GM23338 (cell line): ENCODE measurements at places on chromosomes 7 and 10.

- no peak for DNase-seq
These were observed 373.6 kb downstream of the BBS9 start for GRCh38 chr7:33503014-33503413.

GRCh38 chr10:44464503-44464902 lies 79.6 kb upstream of the CXCL12 start:
- DNase-seq = no peak

- DNase-seq = no peak
These were observed 29.3 kb downstream of the TNS3 start for GRCh38 chr7:47552621-47553020.

DNA sequence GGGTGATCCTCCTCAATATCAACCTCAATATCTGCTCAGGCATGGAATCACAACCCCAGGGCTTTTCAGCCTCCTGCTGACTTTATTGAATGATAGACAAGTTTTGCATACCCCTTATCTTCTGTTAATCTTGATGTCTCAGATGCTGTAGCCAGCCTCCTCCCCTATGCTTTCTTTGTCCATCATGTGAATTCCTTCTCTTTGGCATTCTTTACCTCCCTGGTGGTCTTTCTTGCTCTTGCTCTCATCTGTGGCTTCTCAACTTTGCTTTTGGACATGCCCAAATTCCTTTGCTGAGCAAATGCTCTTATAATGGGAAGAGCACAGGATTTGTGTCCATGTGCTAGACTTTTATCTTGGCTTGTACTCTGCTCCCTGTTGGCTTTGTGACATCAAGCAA lies 73.4 kb upstream of the FAM13C start:
- peak; percentile 4 for DNase-seq

GRCh38 chr10:72277340-72277995 lies 3.7 kb downstream of the DDIT4 start:
- DNase-seq = peak; percentile 12

DNA sequence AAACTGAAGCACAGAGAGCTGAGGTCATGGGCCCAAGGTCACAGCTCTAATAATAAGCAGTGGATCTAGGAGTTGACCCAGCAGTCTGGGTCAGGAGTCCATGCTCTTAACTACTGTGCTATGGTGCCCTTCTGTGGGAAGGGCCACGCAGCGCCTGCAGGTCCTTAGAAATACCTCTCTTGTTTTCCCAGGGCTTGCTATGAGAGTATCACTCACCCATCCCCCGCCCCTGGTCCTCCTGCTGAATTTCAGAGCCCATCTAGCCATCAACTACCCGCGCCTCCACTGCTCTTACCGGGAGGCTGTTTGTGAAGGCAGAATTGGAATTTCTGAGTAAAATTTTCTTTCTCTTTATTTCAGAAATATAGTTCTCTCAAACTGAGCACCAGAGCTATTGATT lies 27.3 kb upstream of the CRHR2 start:
- peak; percentile 86 for DNase-seq

DNA sequence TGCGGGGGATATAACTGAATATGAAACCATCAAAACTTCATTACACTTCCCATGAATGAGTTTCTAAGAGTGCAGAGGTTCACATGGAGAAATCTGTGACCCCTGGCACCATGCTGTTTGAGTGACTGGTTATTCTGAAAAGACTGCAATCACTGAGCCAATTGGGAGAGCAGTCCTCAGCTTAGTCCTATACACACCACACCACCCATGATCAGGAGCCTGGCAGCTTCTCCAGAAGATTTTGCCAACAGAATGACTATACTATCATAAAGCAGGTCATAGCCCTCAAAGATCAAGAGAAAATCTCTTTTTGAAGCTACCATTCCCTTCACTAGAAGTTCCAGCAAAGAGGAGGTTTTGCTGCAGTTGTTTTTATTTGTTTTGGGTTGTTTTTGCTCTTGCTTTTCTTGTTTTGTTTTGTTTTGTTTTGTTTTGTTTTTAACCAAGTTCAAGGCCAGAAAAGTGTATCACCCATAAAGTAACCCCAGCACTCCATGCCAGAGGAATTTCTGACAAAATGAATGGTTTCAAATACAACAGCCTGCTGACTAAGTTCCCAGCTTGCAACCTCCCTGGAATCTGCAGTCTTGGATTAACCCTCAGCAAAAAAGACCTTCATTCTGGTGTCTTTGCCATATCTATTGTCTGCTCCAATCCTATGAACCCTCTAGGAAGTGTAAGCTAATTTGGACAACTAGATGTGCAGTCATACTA lies 19.7 kb upstream of the HGF start:
- no peak for DNase-seq

- DNase-seq = no peak
These were observed 25.3 kb downstream of the EPHB4 start for GRCh38 chr7:100801833-100802568.

DNA sequence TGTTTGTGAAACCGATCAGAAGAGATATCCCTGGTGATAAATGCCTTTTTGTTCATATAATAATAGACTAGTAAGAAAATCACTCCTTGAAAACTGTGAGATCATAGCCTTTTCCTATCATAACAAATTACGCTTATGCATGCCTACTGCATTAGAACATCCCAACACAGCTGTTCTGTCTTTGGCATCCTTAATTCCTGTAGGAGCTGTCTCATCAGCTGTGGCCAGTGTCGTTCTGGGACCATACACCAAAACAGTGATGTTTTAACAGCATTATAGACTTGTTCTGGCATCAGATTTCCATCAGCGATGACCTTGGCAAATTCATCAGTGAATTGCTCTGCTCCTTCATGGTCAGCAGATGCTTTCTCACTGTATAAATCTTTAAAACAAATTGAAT lies 423.6 kb upstream of the LRGUK start:
- DNase-seq = no peak

- DNase-seq = peak; percentile 74
These were observed 108.4 kb upstream of the BTBD16 start for GRCh38 chr10:122162671-122163173.

DNA sequence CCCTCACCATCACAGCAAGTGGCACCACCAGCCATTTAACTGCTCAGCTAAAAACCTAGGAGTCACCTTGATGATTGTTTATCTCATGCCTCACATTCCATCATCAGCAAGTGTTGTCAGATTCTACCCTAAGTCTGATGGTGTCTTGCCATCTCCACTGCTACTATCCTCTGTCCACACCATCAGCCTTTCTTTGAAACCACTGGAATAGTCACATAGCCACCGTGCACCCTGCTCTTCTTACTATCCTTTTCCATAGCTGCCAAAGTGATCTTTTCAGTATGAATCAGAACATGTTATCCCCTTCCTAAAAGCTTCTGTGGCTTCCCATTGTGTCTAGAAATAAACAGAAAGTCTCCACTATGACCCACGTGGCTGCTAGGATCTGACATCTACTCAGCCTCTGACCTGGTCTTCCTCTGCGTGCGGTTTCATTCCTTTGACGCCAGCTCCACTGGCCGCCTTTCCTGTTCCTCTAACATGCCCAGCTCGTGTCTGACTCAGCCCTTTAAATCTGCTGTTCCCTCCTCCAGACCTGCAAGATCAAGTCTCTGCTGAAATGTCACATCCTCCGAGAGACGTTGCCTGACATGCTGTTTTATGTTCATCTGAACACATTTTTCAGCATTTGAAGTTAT lies 16.5 kb upstream of the CHN2 start:
- DNase-seq = no peak

DNA sequence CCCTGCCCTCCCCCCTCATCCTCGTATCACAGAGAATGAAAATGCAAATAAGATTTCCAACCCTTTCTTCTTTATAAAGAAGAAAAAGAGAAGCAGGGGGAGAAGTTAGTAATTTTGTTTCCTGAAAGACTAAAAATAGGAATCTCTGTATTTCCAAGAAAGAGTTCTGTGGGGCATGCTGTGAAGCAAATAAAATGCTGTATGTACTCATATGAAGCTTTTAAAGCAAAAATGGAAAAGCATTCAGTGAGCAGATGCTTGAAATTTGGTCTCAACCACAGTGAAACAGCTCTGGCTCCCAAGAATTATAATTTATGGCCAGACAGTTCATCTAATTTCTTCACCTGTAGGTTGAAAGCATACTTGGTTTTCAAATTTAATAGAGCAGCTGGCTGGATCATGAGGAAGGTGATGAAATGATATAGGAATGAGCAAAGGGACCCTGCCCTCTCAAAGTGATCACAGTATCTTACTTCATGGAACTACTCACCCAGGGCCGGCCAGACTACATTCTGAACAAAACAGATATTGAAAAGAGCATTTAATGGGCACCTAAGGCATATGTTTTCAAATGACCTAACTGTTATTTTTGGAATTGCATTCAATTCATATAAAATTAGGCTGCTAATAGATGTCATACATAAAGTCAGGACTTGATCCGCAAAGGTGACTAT lies 31.4 kb downstream of the SVIL start:
- DNase-seq = no peak

DNA sequence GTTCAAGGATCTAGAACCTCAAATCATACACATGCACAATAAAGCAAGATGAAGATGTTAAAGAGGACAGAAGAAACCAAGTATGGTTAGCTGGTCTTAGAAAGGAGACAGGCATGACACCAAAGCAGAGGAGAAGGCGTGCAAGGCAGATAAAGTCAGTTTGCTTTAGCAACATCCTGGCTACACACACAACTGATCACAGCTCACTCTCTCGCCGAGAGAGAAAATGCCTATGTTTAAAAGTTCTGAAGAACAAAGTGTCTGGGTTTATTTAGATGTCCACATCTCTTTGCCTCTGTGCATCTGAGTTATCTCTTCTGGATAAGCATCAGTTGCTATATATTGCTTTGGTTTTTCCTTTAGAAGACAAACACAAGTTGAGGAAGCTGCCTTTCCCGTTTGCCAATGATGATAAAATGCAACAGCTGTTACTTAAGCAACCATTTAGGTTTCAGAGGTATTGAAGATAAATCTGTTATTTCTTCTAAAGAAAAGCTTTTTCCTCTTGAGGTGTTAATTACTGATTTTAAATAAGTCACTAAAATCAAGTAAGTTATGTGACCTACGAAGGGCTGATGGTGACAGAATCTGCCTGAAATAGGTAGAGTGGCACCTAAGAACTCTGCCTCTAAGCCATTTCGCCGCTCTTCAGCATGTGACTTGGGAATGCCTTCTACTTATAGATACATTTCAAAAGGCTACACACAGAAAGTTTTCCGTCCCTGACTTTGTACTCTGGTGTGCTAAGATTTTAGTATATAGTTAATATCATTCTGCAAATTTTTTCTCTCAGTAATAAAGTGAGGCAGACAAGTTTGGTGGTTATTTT lies 146.2 kb upstream of the ASAH2 start:
- no peak for DNase-seq

DNA sequence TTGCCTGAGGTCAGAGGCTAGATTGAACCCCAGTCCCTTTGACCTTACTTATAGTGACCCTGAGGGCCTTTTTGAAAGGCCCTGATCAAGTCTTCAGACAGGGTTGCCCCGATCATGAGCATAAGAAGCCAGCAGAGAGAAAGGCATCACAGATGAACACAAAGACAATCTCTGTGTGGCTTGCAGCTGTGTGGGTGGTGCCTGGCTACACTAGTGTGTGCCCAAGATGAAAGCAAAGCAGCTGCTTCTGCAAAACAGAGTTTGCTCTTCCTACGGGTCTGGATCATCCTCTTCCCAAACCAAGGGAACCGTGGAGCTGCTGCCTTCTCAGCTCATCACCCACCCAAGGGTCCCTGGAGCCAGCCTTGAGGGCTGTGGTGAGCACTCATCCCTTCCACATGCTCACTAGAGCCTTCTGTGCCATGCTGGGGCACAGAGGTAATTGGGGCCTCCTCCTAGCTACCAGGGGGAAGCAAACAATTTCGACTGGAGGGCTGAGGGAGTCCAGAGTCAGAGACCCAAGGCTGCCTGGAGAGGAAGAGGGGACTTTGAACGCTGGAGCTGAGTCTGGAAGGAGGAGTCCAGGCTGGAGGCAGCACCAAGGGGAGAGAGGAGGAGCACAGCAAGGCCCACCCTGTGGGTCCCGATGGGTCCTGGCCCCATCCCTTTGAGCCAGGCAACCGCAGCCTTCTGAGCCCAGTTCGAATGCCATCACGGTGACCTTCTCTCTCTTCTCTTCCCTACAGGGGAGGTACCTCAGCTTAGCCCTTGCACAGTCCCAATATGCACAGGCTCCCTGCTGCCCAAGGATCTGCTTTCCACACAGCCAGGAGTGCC lies 42.3 kb downstream of the ANTXRL start:
- DNase-seq = no peak

- no peak for DNase-seq
These were observed 6.7 kb downstream of the OTUD1 start for GRCh38 chr10:23445591-23445990.

- DNase-seq = no peak
These were observed 1.7 kb downstream of the ATAD1 start for GRCh38 chr10:87816163-87816897.

- DNase-seq = no peak
These were observed 13.7 kb downstream of the CISD1 start for GRCh38 chr10:58282615-58283014.

DNA sequence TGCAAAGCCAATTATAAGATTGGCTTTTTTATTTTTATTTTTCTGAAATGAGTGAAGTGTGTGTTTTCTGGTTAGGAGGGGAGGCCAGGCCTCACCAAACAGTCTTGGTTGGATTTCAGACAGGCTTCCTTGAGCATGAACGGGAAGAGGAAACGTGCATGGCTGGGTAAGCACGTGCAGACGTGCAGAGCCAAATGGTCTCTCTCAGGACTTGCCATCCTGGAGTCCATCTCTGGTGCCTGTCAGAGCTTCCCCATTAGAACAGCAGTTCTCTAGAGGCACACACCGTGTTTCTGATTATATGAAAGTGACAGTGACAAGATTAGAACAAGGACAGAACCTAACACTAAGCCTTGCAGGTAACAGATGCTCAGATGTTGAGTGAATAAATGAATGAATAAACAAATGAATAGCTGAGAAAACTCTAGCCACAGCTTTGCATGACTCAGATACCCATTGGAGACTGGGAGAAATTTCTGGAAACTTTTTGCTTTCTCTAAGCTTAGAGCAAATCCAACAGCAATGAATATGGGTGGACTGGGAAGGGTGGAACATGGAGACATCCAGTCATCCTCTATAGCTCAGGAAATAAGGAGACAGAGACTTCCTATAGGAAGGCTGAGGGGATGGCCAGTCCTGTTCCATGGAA lies 11.8 kb upstream of the CALD1 start:
- no peak for DNase-seq

GRCh38 chr7:12136523-12136922 lies 74.6 kb upstream of the TMEM106B start:
- DNase-seq = no peak

- DNase-seq = peak; percentile 52
These were observed 86.6 kb upstream of the C7orf33 start for GRCh38 chr7:148503900-148504487.

DNA sequence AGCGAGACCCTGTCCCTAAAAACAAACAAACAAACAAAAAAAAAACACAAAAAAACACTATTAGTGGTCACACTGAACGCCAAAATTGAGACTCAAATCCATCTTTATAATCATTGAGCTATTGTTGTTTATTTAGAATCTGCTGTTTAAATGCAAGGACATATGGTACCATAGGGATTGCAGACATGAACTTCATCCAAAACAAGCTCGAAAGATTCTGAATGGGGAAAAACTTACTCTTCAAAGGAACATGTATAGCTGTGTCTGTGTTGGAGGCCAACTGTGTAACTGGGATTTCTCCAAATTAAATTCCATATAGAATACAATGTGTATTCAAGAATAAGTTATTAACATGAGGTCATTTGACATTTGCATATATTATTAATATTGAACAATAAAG lies 74.7 kb upstream of the GPR158 start:
- DNase-seq = no peak

- no peak for DNase-seq
These were observed 23.9 kb downstream of the POU6F2 start for GRCh38 chr7:39001595-39001994.
